Stimulated activated CD8-positive, alpha-beta memory T cell treated with anti-CD3 and anti-CD28 coated beads, Interleukin-2, amount 100 ng/mL, for 1 hour (primary cell): ENCODE measurements at places on chromosomes 5 and 9.

DNA sequence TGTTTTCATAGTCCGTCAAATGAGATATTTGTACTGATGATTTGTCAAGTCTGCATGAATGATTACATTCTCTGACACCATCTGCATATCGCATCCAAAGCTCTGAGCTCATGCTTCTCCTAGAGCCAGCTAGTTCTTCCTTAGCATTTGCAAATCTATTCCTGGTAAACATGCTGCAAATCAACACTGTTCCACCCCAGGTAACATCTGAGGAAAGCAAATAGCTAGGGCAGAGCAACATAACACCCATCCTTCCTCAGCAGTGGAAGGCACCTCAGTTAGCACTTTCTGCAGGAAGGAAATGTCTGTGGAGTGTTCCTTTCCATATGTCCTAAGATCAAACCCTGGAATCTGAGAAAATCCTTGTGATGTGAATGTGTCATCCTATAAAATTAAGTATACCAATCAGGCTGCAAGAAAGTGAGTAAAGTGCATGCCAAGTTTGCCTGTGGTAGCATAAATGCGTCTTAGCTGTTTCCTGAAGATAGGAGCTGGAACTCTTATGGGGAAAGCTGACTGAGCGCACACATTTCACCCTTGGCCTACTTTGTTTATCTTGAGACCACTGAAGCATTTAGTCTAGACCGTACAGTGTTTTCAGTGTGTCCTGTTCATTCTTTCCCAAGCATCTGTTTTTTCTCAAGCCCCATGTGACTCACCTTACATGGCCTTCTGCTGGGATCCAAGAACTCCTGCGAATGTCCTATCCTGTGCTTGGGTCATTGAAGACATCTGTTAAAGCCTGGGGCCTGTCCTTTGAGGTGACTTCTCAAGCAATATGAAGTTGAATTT is 50.9 kb upstream of the STARD4 start:
- DNase-seq, result no peak

DNA sequence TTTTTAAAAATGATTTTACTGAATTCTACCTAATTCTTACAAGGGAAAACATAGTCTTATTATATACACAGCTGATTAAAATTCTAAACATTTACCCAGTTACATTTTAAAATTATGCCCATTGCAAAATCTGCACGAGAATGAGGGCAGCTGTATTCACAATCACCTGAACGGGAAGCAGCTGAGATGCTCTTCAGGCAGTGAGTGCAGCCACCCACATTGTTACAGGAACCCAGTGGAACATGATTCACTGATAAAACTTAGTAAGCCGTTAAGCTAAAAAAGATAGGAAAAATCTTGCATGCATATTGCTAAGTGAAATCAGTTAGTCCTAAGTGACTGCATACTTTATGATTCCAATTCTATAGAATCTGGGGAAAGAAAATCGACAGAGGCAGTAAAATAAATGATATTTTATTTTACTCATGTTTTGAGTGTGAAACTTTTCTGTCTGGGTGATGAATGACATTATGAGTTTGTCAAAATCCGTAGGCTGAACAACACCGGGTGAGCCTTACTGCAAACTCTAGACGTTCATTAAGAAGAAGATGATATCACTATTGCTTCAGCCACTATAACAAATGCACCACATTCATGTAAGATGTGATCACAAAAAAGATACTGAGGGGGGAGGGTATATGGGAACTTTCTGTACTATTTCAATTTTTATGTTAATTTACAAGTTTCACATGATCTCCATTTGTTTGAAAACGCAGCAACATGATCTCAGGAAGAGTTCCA is 39.1 kb upstream of the FLT4 start:
- DNase-seq, result no peak

- no peak for DNase-seq
Measured at GRCh38 chr9:134491856-134492255, 149.7 kb upstream of the COL5A1 start.

- DNase-seq, result no peak
Measured at GRCh38 chr5:14250084-14250695, 107.0 kb downstream of the TRIO start.

- DNase-seq, result no peak
Measured at GRCh38 chr5:144276034-144276822, 105.6 kb downstream of the KCTD16 start.

GRCh38 chr9:83996126-83996525 is 15.5 kb downstream of the RMI1 start:
- no peak for DNase-seq

DNA sequence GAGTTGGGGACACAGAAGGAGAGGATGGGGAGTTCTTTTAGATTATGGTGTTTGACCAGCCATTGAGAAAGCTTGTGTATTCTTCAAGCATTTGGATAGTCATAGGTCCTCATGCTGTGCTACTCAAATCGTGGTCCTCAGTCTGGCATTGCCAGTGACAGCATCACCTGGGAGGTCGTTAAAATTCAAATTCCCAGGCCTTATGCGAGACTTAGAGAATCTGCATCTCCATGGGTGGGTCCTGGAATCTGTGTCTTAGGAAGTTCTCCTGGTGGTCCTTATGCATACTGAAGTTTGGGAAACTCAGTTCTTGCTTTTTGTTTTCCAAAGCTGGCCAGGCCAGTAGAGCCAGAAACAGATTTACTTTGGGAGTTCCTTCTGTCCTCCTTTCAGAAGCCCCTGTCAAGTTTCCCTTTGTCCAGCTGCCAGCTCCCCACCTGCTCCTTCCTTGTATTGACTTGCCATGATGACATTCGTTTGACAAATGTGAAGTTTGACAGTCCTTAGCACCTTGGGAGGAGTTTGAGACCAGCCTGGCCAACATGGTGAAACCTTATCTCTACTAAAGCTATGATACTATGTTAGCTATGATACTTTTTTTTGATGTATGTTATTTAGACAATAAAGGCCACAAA is 95.6 kb downstream of the PALM2AKAP2 start:
- no peak for DNase-seq

DNA sequence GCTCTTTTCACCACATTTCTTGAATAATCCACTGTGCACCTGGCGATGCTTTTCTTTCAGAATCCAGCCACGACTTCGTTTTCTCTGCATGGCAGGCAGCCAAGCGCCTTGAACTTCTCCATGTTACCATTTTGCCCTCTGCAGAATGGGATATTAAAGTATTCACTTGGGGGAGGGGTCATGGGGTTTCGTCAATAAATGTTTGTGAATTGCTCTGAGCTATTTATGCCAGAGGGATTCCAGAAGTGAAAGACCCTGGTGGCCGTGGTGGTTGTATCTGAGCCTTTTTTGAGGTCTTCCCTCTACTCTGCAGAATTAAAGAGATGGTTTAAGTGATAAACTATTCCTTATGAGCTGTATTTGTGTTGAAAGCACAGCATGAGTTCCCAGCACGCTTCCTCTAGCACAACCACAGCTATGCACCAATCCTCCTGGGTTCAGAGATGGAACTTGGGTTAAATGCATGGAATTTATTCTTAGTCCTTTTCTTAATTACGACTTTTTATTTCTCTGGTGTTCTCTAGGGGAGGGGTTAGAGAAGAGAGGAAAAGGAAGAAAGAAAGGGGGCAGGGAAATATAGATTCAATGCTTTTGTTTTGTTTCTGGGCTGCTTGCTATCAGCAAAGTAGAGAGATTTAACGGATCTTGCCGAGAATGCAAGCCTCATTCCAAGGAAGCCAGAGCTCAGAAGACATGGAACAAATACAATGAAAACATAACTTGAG is 478.2 kb upstream of the TNC start:
- DNase-seq, result no peak

DNA sequence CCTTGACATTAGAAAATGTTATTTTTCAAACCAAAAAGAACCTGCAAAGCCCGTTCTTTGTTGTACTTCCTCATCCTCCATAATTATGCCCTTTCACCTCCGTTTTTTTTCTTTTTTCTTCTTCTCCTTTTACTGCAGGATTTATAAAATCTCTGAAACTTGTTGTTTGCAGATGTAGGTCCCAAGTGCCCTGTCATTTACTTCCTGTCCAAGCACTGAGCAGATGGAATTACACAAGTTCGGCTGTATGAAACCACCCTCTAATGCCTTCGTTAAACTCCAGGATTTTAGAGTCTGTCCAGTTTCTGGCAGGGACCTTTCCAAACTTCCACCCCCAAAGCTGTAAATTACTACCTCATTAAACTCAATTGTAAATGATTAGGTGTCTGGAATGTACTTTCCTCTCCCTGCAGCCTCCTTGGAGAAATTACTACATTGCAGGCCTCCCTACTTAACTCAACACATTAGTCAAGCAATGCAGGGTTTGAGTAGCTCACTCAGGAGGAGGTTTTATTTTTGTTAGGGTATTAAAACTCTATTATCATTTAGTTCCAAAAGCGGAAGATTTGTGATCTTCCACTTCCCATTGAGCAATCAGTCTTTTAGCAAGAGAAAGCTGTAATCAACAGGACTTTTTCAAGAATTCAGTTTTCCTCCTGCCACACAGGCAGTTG is 125.6 kb upstream of the LPAR1 start:
- no peak for DNase-seq

DNA sequence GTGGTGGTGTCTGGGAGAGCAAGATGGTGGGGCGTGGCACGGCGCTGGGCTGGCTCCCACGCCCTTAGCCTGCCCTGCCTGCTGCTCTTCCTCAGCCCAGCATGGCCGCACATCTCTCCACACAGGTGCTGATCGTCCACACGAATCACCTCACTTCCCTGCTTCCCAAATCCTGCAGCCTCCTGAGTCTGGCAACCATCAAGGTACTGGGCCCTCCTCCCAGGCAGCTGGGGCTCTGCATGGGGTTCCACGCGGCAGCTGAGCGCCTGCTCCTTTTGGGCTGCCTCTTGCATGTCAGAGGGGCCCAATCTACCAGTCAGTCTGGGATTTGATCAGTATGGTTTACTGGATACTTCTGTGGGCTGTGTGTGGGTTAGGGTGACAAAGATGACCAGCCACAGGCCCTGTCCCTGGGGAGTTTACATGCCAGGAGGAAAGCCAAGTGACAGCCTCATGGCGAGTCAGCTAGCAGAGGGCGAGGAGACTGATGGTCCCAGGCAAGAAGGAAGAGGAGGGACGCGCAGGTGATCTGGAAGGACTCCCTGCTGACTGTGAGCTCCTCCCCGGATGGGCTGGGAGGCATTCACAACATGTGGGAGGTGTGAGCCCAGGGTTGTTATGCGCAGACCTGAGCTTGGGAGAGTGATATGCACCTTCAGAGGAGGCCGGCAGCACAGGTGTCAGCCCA is 6.0 kb downstream of the LRSAM1 start:
- no peak for DNase-seq

DNA sequence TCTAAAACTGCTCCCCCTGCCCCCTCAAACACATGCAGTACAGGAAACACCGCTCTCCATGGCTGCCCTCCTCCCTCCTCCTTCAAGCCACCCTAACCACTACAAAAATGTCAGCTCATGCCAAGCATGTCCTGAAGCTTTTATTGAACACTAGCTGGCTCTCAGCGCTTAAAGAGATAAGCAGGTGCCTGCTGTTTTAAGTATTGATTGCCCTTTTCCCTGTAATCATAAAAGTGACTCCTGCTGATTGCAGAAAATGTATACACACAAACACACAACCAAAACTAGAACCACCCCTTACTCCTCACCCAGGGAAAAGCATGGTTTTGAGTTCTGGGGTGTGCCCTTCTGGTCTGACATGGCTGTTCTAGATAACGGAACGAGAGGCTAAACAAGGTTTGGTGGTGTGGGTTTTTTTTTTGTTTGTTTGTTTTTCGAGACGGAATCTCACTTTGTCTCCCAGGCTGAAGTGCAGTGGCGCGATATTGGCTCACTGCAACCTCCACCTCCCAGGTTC is 3.7 kb upstream of the UCK1 start:
- no peak for DNase-seq

DNA sequence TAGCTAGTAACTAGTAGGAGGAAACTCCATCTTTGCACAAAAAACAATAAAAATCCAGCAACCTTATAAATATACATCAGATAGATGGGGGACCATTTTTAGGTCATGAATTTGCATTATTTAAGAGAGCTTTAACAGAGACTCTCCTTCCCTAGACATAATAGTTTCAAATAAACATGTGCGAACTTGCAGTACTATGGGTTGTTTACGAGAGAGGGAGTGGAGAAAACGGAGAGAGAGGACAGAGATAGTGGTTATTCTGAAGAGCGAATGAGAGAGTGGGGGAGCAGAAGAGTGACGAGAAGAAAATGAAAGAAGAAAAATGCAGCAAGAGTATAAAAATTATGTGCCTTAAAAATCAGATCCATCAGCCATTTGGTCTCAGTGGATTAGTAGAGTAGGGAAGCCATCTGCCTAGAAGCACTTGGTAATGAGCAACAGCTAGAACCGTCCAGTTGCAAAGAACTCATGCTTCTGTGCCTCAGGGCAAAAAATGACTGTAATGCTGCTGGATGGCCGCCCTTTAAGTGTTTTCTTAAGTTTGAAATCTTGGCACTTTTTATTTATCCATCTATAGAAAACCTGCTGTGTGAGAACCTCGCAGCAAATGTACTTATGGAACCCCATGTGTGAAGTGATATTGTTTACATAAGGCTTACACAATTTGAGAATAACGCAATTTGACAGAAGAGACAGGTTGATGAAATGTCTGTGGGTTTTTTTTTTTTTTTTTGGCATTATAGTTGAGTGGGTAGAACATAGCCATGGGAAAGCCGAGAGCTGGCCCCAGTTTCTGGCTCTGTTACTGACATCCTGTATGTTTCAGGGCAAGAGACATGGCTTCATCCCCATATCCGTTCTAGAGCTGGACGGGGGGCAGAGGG is 95.6 kb upstream of the ZNF608 start:
- no peak for DNase-seq

- DNase-seq, result no peak
Measured at GRCh38 chr9:69141851-69142250, 32.2 kb upstream of the TJP2 start.

- DNase-seq, result no peak
Measured at GRCh38 chr5:160905285-160905684, 53.3 kb upstream of the ATP10B start.

- DNase-seq, result no peak
Measured at GRCh38 chr9:126621919-126622735, 8.4 kb downstream of the LMX1B start.

GRCh38 chr9:126126807-126127206 is 199.8 kb upstream of the MVB12B start:
- no peak for DNase-seq

DNA sequence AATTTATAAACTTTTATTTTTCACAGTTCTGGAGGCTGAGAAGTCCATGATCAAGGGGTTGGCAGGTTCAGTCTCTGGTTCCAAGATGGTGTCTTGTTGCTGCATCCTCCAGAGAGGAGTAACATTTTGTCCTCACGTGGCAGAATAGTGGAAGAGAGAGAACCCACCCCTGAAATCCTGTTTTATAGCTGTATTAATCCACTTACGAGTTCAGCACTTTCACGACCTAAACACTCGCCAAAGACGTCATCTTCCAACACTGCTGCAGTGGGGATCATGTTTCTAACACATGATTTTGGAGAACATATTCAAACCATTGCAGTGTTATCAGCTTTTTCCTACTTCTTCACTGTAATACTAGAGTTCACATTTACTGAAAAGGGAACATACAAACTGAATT is 233.0 kb upstream of the ATP10B start:
- no peak for DNase-seq

GRCh38 chr9:95459851-95460517 is 56.8 kb downstream of the PTCH1 start:
- DNase-seq, result no peak

GRCh38 chr5:8879248-8879647 is 666.6 kb downstream of the SEMA5A start:
- no peak for DNase-seq
